Kidney tubule cell (primary cell): ENCODE measurements at places on chromosomes 3 and 15.

GRCh38 chr3:45642731-45643152 lies 46.5 kb upstream of the SACM1L start:
- DNase-seq, result peak; percentile 29

GRCh38 chr3:104279617-104280016 lies 1087.1 kb upstream of the ALCAM start:
- DNase-seq, result peak; percentile 82

- no peak for DNase-seq
These were observed 48.6 kb upstream of the LDHAL6B start for GRCh38 chr15:59157840-59158700.

DNA sequence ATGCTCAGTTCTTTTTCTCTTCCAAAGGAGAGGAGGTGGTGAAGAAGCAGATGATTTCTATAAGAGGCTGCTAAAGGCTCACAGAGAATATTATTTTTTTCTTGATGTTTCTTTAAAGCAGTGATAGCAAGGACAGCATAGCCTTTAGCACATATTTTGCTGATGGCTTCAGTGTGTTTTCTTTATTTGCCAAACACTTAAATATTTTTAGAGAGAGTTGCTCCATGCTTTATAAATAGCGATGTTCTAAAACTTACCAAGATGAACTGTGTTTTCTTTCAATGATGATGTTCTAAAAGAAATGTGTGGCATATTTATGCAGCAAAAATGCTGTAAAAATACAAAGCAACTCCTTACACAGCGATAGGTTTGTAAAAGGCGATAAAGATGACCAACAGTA lies 11.8 kb upstream of the KCNAB1 start:
- no peak for DNase-seq

DNA sequence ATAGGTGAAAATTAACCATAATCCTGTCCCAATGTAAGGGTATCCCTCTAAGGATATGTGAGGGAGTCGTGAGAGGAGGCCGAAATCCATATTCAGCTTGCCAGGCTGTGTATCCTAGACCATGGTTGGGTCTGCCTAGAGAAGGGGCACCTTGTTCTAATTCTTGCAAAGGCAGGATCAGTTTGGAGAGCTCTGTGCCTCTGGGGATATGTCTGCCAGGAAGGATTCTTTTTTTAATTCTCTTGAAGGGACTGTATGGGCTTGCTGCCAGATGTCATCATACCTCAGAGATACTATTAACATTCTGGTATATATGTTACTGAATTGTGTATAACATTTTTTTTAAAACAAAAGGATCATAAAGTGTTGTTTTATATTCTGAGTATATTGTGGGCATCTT lies 2.4 kb downstream of the ATP1B3 start:
- DNase-seq, result peak; percentile 9

DNA sequence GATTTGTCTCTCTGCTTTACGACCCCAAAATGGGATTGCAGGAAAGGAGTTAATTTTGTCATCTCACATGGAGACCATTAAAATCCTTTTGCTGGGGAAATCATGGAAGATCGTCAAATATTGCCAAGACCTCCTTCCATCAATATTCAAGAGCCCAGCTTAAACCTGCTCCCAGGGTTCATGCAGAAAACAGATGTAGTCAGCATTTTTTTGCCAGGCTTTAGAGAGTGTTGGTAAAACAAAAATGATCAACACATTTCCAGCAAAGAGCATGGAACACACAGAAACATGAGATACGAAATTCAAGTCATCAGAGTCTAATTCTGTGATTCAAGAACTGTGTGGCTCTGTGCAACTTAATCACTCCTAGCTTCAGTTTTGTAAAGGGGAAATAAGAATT lies 118.0 kb upstream of the ATP10A start:
- no peak for DNase-seq

DNA sequence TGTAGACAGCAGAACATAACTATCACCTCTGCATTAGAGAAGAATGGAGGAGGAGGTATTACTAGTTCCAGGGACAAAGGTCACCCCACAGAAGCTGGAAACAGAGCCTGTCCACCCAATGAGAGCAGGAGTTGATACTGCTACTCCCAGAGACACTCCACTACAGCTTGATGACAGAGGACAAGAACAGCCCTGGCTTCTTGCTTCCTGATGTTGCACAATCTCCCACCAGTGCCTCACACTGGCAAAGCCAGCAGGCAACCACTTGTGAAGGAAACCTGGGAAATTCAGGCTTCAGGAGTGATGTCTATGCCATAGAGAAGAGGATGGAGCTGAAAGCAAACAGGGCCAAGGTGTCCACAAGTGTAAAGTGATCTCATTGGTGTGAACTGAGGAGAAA lies 78.0 kb upstream of the POU1F1 start:
- DNase-seq, result no peak

DNA sequence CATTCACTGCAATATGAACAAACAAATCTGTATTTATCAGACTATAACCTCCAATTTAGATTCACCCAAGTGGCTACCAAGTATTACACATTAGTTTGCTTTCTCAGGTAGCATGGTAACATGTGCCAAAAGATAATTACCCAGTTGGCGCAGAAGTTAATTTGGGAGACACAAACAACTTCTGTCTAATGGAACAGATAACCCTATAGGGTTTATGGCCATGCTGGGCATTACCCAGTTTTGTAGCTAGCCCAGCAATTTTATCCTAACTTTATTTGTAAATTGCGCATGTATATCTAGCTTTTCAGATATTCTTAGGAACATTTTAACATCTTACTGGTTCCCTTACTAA lies 780 bp downstream of the RPL22L1 start:
- DNase-seq, result peak; percentile 20

GRCh38 chr3:157789162-157789561 lies 285.9 kb upstream of the VEPH1 start:
- peak; percentile 80 for DNase-seq

- DNase-seq, result peak; percentile 24
These were observed 278.6 kb downstream of the UBE2E2 start for GRCh38 chr3:23481616-23482278.

DNA sequence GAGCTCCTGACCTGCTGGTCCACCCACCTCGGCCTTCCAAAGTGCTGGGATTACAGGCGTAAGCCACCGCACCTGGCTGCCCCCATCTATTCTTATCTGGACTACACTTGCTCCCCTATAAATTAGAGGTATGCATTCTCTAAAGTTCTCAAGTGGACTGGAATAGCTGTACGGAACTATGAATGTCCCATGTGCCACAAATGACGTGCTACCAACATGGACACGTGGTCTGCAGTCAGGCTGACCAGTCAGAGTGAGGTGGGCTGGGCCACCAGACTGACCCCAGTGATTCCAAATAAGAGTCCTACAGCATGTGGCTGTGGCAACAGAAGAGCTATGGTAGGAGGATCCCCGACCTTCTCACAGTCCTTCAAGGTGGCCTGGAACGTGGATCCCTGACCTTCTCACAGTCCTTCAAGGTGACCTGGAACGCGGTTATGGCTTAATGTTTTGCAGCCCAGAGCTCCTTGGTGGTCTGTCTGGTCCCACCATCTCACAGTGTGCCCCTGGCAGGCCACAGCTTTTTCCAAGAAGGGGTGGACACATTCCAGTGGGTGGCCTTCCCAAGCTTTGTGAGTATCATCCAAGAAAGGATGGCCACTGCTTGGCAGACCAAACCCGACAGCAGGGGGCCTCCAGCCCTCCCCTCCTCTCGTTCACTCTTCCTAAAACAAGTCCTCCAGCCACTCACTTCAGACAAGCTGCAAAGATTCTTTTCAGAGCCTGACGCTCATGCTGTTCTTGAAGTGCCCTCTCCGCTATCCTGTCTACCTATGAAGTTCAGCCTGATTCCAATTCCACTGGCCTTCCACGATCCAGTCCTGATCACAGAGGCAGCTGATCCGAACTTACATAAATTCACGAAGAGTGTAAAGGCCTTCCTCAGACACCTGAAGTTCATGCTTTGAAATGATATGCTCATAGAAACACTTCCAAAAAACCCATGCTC lies 4.4 kb downstream of the ADAMTS17 start:
- DNase-seq, result no peak

GRCh38 chr3:107153981-107154380 lies 223.3 kb upstream of the CCDC54 start:
- DNase-seq, result no peak

- no peak for DNase-seq
These were observed 24.5 kb upstream of the KLF13 start for GRCh38 chr15:31302029-31302657.

DNA sequence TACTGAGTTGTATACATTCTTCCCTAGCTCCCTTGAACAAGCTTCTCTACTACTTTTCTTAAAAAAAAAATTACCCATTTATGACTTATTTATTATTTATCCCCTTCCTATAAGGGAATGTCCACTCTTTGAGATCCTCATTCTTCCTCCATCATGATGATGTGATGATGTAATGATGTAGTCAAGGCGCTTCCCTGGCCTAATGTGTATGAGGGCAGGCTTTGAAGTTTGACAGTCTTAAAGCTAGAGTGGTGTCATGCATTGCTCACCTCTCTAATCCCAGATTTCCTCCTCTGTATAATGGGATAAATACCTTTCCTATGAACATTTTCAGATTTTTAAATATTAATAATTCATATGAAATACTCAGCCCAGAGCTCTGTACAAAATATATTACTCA lies 486.0 kb upstream of the TPRG1 start:
- DNase-seq, result no peak

- peak; percentile 99 for DNase-seq
These were observed 41.8 kb downstream of the SMAD3 start for GRCh38 chr15:67107014-67107812.

DNA sequence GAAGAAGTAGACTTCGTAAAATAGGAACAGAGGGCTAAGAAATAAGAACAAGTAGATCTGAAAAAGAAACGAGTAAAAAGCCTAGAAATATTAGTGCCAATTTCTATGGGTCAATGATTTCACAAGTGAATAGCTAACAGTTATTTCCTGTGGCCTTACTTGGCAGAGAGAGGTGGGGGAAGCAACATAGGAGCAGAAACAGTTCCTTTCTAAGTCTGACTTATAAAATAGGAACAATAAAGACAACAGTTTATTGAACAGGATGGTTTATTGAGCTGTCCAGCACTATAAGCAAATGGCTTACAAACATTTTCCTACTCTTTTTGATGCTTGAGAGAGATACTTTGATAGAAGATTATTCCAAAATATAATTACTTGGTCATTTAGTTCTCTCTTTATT lies 37.9 kb downstream of the AGTR1 start:
- peak; percentile 74 for DNase-seq

DNA sequence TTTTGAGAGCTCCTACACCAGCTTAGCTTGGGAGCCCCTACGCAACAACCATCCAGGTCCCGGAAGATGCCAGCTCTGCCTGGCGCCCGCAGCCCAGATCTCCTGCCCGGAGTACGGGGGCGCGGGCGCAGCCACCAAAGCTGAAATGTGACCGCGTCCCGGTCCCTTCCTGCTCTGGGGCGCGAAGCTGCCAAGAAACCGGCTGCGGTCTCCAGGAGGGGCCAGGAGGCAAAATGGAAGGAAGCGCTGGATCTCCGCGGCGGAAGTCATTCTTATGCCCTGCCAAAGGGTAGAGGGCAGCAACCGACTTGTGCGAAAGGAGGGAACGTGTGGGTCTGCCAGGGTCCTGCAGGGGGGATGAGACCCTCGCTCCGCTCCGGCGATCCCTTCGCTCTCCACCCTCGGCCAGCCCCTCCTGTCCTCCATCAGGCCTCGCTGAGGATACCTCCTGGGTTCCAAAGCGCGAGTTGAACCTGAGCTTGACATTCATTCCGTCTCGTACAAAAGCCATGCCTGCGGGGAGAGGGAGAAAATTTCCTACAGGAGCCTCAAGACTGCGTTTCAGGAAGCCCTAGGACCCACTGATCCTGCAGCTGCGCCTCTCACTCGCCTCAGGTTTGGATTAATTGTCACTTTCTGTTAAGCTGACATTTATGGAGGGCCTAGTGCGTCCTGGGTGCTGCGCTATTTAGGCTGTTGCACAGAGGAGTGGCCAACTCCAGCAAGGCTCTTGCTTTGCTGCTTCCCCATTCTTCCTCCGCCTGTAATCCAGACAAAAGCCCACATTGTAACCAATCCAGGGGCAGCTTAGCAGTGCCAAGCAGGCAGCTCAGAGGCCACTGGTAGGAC lies 98.3 kb upstream of the VGLL3 start:
- peak; percentile 59 for DNase-seq

- peak; percentile 35 for DNase-seq
These were observed 15.9 kb downstream of the ATG7 start for GRCh38 chr3:11288021-11288491.

- no peak for DNase-seq
These were observed 292.2 kb downstream of the NR2F2 start for GRCh38 chr15:96622714-96623113.

GRCh38 chr3:100527347-100527735 lies 34.9 kb downstream of the TMEM45A start:
- no peak for DNase-seq

- DNase-seq, result no peak
These were observed 21.3 kb downstream of the HOMER2 start for GRCh38 chr15:82931221-82931620.

GRCh38 chr3:57423335-57423734 lies 120.8 kb downstream of the DNAH12 start:
- DNase-seq, result no peak

DNA sequence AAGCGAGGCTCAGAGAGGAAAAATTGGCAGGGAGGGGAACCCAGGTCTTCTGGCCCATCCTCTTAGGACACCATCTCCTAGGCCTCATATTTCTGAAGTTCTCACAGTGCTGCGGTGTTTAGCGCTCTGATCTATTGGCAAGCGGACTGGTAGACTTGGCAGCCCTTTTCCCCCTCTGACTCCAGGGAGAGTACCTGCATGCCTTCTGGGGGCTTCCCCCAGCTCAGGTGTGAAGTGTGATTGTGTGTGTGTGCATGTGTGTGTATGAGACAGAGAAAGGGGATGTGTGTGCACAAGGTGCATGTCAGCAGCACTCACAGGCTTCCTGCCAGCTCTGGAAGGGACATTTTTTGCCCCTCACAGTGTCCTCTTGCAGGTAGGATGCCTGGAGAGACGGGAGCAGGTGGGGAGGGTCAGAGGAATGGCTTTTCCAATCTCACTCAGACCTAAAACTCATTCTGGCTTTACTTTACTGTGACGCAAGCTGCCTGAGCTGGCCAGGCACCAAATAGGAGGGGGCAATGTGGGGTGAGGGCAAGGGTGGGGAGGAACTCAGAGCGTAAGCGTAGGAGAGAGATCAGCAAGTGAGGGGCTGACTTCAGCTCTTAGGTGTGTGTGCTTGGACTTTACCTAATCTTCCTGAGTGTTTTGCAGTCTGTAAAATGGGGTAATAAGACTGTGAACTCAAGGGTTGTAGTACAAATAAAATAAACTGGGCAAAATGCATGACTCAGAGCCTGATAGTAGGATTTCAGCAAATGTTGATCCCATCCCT lies 4.0 kb upstream of the IL17RE start:
- DNase-seq, result no peak

DNA sequence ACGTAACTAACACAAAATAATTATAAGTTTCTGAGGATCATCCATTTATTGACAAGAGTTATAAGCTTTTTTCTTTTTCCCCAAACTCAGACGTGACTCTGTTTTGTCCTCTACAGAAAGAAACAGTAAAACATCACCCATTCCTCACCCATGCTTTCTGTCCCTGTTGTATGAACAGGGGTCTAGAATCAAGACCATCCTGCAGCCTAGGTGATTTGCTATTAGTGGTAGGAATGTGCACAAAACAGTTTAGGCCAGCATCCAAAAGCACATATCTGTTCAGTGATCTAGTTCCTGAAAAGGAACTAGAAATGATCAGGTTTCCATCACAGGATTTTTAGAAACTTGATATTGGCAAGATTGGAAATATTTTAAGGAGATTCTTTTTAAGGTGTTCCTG lies 527.6 kb downstream of the SOX2 start:
- no peak for DNase-seq

GRCh38 chr3:31352331-31352730 lies 180.4 kb upstream of the STT3B start:
- DNase-seq, result no peak
